ENCODE measurements at places on chromosomes 12 and 14. TPM values are rescaled to one million over a fixed set of nuclear protein-coding genes. Genes with fewer than 3 reads are reported as not detected.

The RND1 gene
- total RNA-seq = 2.1 TPM

The STXBP6 gene
- 19.9 TPM for total RNA-seq

The E2F7 gene
- 3.3 TPM for total RNA-seq

The TAS2R13 gene
- 1.3 TPM for total RNA-seq

The KSR2 gene
- total RNA-seq = 1.1 TPM
